Spleen (tissue), 13 donors: ENCODE measurements at places on chromosomes 4 and X. TPM values are rescaled to one million over a fixed set of nuclear protein-coding genes. Genes with fewer than 3 reads are reported as not detected.

- no peak overlapping the region for H3K4me3 ChIP-seq
- peak overlapping the region; percentile 81 for H3K27ac ChIP-seq
These were observed 262.3 kb downstream of the ARHGAP24 start for GRCh38 chr4:85737254-85737653.

- no peaks in the 10 kb centered on the region for H3K36me3 ChIP-seq
- no peak for DNase-seq
These were observed 14.7 kb downstream of the GRPR start for GRCh38 chrX:16138108-16138427.

DNA sequence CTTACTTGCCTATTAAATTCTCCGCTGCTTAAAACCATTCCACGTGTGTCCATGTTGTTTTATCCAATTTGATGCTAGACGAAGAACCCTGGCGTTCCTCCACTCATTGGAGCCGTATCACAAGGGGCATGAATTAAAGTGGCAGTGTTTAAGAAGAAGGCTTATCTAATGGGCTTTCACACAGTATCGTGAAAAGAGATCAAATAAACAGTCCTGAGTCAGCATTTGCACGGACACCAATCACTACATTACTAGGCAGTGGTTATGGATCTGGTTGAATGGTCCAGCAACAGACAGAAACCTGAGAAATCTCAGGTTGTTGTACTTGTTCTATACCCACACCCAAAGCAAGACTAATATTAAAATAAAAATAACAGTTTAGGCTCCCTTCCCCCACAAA lies 671.6 kb downstream of the FAT4 start:
- no peak for DNase-seq
- H3K27ac ChIP-seq, result no peak overlapping the region
- H3K4me1 ChIP-seq, result no peaks in the 10 kb centered on the region
- no peak overlapping the region for H3K4me3 ChIP-seq

Gene MAGEB1
- total RNA-seq, result not detected

GRCh38 chr4:41290479-41290878 lies 33.8 kb downstream of the UCHL1 start:
- no peak overlapping the region for H3K27ac ChIP-seq
- no peaks in the 10 kb centered on the region for H3K4me1 ChIP-seq
- no peak for DNase-seq
- no peak overlapping the region for H3K4me3 ChIP-seq
- no peaks in the 10 kb centered on the region for H3K36me3 ChIP-seq

- no peaks in the 10 kb centered on the region for H3K36me3 ChIP-seq
- no peak for DNase-seq
- peak overlapping the region; percentile 78 for H3K27ac ChIP-seq
- no peak overlapping the region for H3K4me3 ChIP-seq
These were observed 147.2 kb downstream of the AFF2 start for GRCh38 chrX:148647651-148648050.

DNA sequence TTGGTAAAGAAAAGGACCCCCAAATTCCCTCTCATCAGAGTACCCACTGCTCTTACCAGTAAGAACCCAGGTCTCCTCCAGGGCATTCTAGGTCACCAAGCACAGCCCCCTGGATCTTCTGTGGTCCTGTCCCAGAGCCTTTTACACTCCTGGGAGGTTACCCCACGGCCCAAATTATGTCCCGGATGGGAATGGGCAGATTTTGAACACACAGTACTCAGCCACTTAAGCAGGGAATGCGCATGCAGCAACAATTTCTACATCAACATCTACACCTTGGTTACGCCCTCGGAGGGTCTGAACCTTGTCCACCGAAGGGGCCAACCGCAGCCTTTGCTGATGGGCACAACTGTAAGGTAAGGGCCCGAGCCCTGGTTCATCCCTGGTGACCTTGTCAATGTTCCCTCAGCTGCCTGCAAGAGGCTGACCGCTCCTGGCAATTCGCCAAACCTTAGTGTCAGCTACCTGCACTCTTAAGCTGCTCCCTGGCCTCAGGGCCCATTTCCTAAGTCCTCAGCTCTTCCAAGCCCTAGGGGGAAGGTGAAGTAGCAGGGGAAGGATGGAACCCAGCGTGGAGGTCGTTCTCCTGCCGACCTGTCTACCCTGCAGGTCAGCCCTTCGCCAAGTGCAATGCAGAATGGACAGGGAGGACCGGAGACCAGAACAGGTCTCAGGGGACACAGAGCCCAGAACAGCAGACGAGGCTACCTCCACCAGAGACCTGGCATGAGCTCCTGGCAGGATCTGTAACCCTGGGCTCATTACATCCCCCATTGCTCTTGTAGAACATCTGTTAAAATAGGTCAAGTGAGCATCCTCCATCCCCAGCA lies 5.9 kb downstream of the TIMP1 start:
- no peak overlapping the region for H3K4me3 ChIP-seq
- H3K27ac ChIP-seq, result no peak overlapping the region

DNA sequence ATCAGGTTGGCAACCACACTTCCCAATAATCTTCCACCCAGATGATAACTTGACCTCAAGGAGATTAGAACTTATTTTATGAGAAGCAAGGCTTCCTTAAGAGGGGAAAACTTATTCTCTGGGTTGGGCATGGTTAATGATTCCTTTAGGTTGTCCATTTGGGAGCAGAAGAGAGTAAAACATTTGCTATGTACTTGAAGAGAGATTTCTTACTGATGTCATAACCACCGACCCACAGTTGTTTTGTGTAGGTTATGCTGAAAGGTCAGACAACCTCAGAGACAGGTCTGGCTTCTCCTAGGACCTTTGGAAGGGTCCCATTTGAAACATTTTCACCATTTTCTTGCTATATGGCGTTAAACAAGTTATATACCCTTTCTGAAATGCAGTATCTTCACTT lies 56.1 kb downstream of the FAM114A1 start:
- DNase-seq, result no peak
- no peak overlapping the region for H3K4me3 ChIP-seq
- H3K27ac ChIP-seq, result no peak overlapping the region
- peaks cover 6% of the 10 kb centered on the region for H3K4me1 ChIP-seq
- H3K36me3 ChIP-seq, result peaks cover 2% of the 10 kb centered on the region
- no peaks in the 10 kb centered on the region for H3K27me3 ChIP-seq

GRCh38 chr4:180521181-180521580 lies 1722.0 kb upstream of the TENM3 start:
- H3K27me3 ChIP-seq, result no peaks in the 10 kb centered on the region
- no peaks in the 10 kb centered on the region for H3K36me3 ChIP-seq
- no peak for DNase-seq
- no peak overlapping the region for H3K4me3 ChIP-seq

DNA sequence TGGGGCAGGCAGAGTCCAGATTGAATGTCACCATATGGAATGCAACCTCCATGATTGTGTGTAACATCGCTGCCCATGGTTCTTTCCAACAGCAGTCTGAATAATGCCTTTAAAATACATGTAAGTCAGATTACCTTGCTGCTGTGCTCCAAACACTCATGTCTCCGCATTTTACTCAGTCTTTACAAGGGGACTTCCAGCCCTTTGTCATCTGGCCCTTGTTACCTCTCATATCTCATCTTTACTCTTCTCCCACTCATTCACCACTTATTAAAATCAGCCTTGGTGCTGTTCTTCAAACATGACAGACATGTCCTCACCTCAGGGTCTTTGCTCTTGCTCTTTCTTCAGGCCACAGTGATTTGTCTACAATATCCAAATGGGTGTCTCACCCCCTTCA lies 200.4 kb upstream of the GYPA start:
- H3K27ac ChIP-seq, result no peak overlapping the region
- H3K4me1 ChIP-seq, result no peaks in the 10 kb centered on the region
- no peaks in the 10 kb centered on the region for H3K27me3 ChIP-seq

Gene AKAP4
- not detected for total RNA-seq

DNA sequence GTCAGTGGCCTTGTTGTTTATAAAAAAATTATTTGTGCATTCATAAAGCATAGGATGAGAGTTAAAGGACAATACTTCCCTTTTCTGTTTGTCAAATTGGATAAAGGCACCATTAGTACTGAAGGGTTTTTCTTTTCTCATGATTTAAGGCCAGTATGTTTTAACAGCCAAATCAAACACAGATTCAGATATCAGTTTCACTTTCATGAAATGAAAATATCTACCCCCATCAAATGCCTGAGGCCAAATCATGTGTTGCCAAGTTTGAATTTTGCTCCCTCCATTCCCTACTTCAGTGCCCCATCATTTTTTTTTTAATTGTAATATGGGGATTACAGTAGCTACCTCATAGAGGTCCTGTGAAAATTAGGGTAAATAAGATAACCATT lies 745.9 kb downstream of the RPA4 start:
- DNase-seq, result no peak
- no peaks in the 10 kb centered on the region for H3K4me1 ChIP-seq
- H3K4me3 ChIP-seq, result no peak overlapping the region
- no peaks in the 10 kb centered on the region for H3K27me3 ChIP-seq
- H3K27ac ChIP-seq, result no peak overlapping the region
- H3K36me3 ChIP-seq, result no peaks in the 10 kb centered on the region

- peak overlapping the region; percentile 59 for H3K4me3 ChIP-seq
- H3K27me3 ChIP-seq, result no peaks in the 10 kb centered on the region
- H3K27ac ChIP-seq, result peak overlapping the region; percentile 92
- no peak for DNase-seq
- H3K36me3 ChIP-seq, result no peaks in the 10 kb centered on the region
These were observed 893 bp upstream of the GAB3 start for GRCh38 chrX:154751669-154752271.

Gene NEXMIF
- total RNA-seq, result 1.2 TPM

Gene PLXNA3
- 9.1 TPM for total RNA-seq

Gene RAB40AL
- 0.87 TPM for total RNA-seq

GRCh38 chr4:39713691-39714090 lies 15.8 kb downstream of the UBE2K start:
- H3K4me3 ChIP-seq, result no peak overlapping the region
- H3K36me3 ChIP-seq, result peaks cover 24% of the 10 kb centered on the region
- no peaks in the 10 kb centered on the region for H3K27me3 ChIP-seq
- peaks cover 27% of the 10 kb centered on the region for H3K4me1 ChIP-seq
- peak overlapping the region; percentile 20 for H3K27ac ChIP-seq
- no peak for DNase-seq

- peak overlapping the region; percentile 79 for H3K27ac ChIP-seq
- H3K4me1 ChIP-seq, result peaks cover 65% of the 10 kb centered on the region
- H3K4me3 ChIP-seq, result no peak overlapping the region
- no peak for DNase-seq
- no peaks in the 10 kb centered on the region for H3K36me3 ChIP-seq
These were observed 10.6 kb downstream of the MSN start for GRCh38 chrX:65677954-65678469.

GRCh38 chr4:132316738-132317137 lies 832.4 kb upstream of the PCDH10 start:
- H3K4me3 ChIP-seq, result no peak overlapping the region
- no peak for DNase-seq
- no peak overlapping the region for H3K27ac ChIP-seq
- H3K4me1 ChIP-seq, result no peaks in the 10 kb centered on the region
- H3K27me3 ChIP-seq, result no peaks in the 10 kb centered on the region

- no peak overlapping the region for H3K4me3 ChIP-seq
- no peak overlapping the region for H3K27ac ChIP-seq
- H3K27me3 ChIP-seq, result no peaks in the 10 kb centered on the region
- no peaks in the 10 kb centered on the region for H3K4me1 ChIP-seq
These were observed 72.8 kb upstream of the ARSJ start for GRCh38 chr4:114052227-114052626.

- no peak for DNase-seq
- no peaks in the 10 kb centered on the region for H3K27me3 ChIP-seq
These were observed 193.6 kb upstream of the BANK1 start for GRCh38 chr4:101596781-101597552.
